ENCODE measurements at places on chromosomes 7 and 10. TPM values are rescaled to one million over a fixed set of nuclear protein-coding genes. Genes with fewer than 3 reads are reported as not detected.

- H3K27me3 ChIP-seq: no peaks in the 10 kb centered on the region
- no peak overlapping the region for H3K4me3 ChIP-seq
- DNase-seq: no peak
- no peaks in the 10 kb centered on the region for H3K4me1 ChIP-seq
Observed at GRCh38 chr10:7560519-7560918, 106.2 kb downstream of the ITIH5 start.

DNA sequence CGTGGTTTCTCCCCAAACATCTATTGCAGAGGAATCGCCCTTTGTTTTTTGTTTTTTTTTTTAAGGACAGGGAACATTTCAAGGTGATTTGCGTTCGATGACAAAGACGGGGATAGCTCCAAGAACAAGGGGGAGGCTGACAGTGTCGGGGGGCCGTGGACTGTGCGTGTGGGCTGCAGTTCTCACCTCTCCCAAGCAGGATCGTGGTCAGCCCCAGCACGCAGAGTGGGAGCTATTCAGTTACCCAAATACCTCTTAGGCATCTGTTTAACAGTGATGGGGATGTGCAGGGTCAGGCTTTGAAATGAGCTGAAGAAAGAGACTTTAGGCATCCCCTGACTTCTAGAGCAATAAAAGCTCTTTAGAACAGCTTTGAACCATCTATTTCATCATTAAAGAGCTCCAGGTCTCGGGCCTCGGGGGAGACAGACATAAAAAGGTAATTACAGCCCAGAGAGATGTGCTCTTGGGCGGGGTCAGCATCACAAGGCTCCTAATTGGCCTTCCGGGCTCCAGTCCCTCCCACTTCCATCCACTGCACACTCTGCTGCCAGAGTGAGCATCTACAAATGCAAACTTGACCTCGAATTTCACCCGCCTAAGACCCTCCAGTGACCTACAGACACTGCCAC is 97.3 kb downstream of the MYL10 start:
- H3K27me3 ChIP-seq: peaks cover 11% of the 10 kb centered on the region
- peaks cover 6% of the 10 kb centered on the region for H3K4me1 ChIP-seq
- no peaks in the 10 kb centered on the region for H3K36me3 ChIP-seq

- no peaks in the 10 kb centered on the region for H3K36me3 ChIP-seq
- no peaks in the 10 kb centered on the region for H3K4me1 ChIP-seq
- no peak overlapping the region for H3K4me3 ChIP-seq
- no peak overlapping the region for H3K27ac ChIP-seq
Observed at GRCh38 chr7:46775020-46775419, 806.9 kb downstream of the TNS3 start.

DNA sequence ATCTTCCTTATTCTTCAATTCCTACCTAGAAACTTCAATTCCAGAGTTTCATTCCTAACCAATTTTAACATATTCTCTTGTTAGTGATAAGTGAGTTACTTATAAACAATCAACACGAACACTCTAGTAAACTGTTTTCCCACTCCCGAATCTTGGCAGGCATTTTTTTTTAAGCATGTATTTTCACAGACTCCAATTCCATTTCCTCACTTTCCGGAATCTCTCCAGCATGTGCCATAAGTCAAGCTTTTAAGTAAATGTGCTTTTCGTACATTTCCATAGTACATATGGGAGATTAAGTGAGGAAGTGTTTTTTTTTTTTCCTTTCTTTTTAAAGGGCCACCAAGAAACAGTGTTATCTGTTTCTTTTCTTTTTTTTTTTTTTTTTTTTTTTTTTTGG is 89.1 kb downstream of the FGFR2 start:
- DNase-seq: no peak
- no peak overlapping the region for H3K4me3 ChIP-seq
- no peak overlapping the region for H3K27ac ChIP-seq
- H3K36me3 ChIP-seq: no peaks in the 10 kb centered on the region

GRCh38 chr7:135717693-135718092 is 10.3 kb downstream of the SLC13A4 start:
- H3K27me3 ChIP-seq: no peaks in the 10 kb centered on the region
- no peak for DNase-seq
- peaks cover 31% of the 10 kb centered on the region for H3K4me1 ChIP-seq
- H3K36me3 ChIP-seq: no peaks in the 10 kb centered on the region
- H3K27ac ChIP-seq: no peak overlapping the region

DNA sequence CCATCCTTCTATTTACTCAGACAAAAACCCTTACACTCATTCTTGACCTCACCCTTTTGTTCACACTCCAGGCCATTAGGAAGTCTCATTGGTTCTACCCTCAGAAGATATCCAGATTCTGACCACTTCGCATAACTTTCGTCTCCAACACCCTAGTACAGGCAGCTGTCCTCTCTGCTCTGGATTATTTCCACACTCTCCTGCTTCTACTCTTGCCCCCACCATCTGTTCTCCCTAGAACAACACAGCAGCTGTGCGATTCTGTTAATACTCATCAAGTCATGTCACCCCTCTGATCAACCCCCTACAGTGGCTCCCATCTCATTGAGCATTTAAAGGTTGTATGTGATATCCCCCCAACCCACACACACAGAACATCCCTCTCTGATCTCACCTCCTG is 15.5 kb upstream of the TRIL start:
- no peak overlapping the region for H3K4me3 ChIP-seq
- DNase-seq: no peak
- H3K4me1 ChIP-seq: no peaks in the 10 kb centered on the region
- H3K27ac ChIP-seq: no peak overlapping the region
- no peaks in the 10 kb centered on the region for H3K36me3 ChIP-seq

DNA sequence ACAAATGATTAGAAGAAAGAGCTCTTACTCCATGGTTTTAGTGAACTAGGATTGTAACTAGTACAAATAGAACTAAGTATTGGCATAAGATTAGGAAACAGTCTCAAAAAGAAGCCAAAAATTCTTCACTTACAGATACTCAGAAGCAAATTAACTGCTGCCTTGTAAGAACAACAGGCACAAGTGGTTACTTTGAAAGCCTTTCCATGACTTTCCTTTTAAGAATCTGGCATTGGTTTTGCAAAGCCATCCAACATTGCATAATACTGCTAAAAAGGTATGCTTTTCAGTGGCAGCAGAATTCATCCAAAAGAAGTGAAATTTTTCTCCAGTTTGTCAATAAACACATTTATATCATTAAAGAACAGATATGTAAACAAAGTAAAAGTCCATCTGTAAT is 126.8 kb upstream of the ODAD2 start:
- H3K27me3 ChIP-seq: no peaks in the 10 kb centered on the region
- no peak overlapping the region for H3K4me3 ChIP-seq
- no peaks in the 10 kb centered on the region for H3K36me3 ChIP-seq
- DNase-seq: peak; percentile 92
- peaks cover 18% of the 10 kb centered on the region for H3K4me1 ChIP-seq

GRCh38 chr10:49616421-49617101 is 2.7 kb downstream of the CHAT start:
- no peak overlapping the region for H3K4me3 ChIP-seq
- DNase-seq: no peak
- no peaks in the 10 kb centered on the region for H3K4me1 ChIP-seq
- H3K27me3 ChIP-seq: peaks cover 40% of the 10 kb centered on the region
- H3K36me3 ChIP-seq: no peaks in the 10 kb centered on the region

- H3K27ac ChIP-seq: no peak overlapping the region
- no peak for DNase-seq
- no peaks in the 10 kb centered on the region for H3K4me1 ChIP-seq
- H3K36me3 ChIP-seq: no peaks in the 10 kb centered on the region
Observed at GRCh38 chr10:55305285-55305684, 504.3 kb upstream of the PCDH15 start.

GRCh38 chr10:118950997-118951637 is 78.4 kb upstream of the NANOS1 start:
- peaks cover 10% of the 10 kb centered on the region for H3K4me1 ChIP-seq
- H3K36me3 ChIP-seq: no peaks in the 10 kb centered on the region
- H3K27ac ChIP-seq: no peak overlapping the region
- peaks cover 2% of the 10 kb centered on the region for H3K27me3 ChIP-seq
- DNase-seq: no peak
- H3K4me3 ChIP-seq: no peak overlapping the region

- H3K4me3 ChIP-seq: no peak overlapping the region
- no peak for DNase-seq
- no peaks in the 10 kb centered on the region for H3K27me3 ChIP-seq
- H3K27ac ChIP-seq: no peak overlapping the region
- H3K4me1 ChIP-seq: peaks cover 31% of the 10 kb centered on the region
- no peaks in the 10 kb centered on the region for H3K36me3 ChIP-seq
Observed at GRCh38 chr7:151091988-151092387, 5.7 kb downstream of the AGAP3 start.

The SFRP5 gene
- total RNA-seq: 0.14 TPM

The HOXA5 gene
- total RNA-seq: not detected

The IMMP2L gene
- 13.9 TPM for total RNA-seq

The RPEL1 gene
- not detected for total RNA-seq

The ZFAND4 gene
- 4.6 TPM for total RNA-seq

The STOX1 gene
- 0.12 TPM for total RNA-seq

The PRKAR1B gene
- total RNA-seq: 14.7 TPM
